Activated naive CD8-positive, alpha-beta T cell treated with anti-CD3 and anti-CD28 coated beads, Interleukin-2, amount 10 ng/mL, durations not matched to agents 7 days and 5 days (primary cell): ENCODE measurements at places on chromosomes 6 and 20. TPM values are rescaled to one million over a fixed set of nuclear protein-coding genes. Genes with fewer than 3 reads are reported as not detected.

DNA sequence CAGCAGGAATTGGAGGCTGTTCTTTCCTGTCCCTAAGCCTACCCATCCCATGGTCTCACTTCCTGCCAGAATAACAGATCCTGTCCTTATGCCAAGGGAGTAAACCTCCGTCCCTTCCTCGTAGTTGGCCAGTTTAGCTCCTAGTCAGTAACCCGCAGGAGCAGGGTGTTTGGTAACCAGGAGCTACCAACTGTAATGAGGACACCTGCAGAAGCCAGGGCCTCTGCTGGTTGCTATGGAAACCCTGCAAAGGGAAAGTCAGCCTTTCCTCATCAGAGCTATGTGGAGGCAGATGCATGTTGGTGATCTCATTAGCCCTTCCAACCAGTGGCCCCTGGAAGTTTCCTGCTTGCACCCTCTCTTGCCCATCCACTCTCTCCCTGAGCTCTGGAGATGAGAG is 368.2 kb upstream of the SULF2 start:
- peaks cover 8% of the 10 kb centered on the region for H3K27me3 ChIP-seq
- no peaks in the 10 kb centered on the region for H3K36me3 ChIP-seq
- DNase-seq: no peak

DEFB132 gene
- total RNA-seq: not detected

DNA sequence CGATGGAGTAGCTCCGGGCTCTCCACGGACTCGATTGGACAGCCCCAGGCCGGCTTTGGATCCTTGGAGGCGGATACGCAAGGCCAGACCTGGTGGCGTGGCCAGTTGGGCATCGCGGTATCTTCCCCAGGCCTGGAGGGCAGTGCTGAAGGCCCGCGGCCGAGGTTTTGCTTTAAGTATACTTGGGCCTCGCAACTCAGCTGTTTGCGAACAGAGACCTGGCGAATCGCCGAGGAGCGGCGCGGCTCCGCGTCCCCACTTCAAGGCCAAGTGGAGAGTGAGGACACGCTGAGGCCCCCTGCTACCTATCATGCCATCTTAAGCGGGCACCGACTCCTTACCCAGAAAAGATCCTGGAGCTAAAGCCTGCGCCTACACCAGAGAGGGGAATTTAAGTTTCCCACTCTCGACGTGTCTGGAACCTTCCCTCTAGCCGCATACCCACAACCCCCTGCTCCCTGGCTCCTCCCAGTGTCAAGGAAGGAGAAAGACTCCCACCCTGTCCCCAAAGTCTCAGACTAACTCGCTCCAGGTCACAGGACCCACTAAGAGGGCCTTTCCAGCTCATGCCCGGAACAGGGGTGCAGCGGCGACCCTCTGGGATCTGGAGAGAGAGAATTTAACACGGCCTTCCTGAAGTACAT is 4.1 kb downstream of the LINC00237 start:
- peak; percentile 52 for DNase-seq
- no peaks in the 10 kb centered on the region for H3K36me3 ChIP-seq
- H3K4me1 ChIP-seq: peaks cover 36% of the 10 kb centered on the region
- peak overlapping the region; percentile 86 for H3K4me3 ChIP-seq
- peaks cover 79% of the 10 kb centered on the region for H3K27me3 ChIP-seq

GRCh38 chr20:44711237-44711636 is 3.9 kb upstream of the CCN5 start:
- H3K36me3 ChIP-seq: no peaks in the 10 kb centered on the region
- H3K4me3 ChIP-seq: no peak overlapping the region
- no peak for DNase-seq
- no peak overlapping the region for H3K27ac ChIP-seq
- H3K4me1 ChIP-seq: no peaks in the 10 kb centered on the region

DNA sequence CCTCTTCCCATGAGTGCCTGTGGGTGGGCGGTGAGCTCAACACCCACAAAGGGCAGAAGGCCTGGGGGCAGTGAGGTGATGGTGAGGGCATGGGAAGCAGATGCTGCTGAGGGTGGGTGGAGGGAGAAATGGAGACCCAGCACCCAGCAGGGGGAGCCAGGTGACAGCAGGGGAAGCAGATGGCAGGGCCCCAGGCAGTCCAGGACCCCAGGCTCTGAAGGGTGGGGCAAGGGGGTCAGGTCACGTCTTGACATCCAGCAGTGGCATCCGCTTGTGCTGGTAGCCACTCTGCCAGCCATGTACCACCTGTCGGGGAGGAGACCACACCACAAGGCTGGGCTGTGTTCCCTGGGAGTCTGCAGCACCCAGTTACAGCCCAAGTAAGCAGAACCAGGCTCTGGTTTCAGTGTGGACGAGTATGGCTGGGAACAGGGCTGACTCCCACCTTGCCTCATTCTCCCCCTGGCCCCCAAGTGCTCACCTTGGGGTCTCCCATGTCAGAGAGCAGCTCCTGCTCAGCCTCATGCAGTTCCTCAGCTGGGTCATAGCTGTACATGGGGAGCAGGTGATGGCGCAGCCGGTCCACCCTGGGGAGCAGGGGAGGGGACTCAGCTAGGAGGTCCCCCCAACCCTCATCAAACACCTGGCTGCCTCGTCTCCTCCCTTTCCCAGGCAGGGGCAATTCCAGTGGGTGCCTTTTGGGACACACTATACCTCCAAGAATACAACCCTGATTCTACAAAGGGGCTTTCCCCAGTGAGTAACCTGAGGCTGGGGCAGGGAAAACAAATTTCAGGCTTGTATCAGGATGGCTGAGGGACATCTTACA is 2.0 kb downstream of the SMIM29 start:
- H3K36me3 ChIP-seq: peaks cover 14% of the 10 kb centered on the region
- peak overlapping the region; percentile 65 for H3K27ac ChIP-seq
- no peaks in the 10 kb centered on the region for H3K27me3 ChIP-seq
- H3K4me3 ChIP-seq: no peak overlapping the region
- DNase-seq: peak; percentile 66
- H3K4me1 ChIP-seq: peaks cover 41% of the 10 kb centered on the region

DNA sequence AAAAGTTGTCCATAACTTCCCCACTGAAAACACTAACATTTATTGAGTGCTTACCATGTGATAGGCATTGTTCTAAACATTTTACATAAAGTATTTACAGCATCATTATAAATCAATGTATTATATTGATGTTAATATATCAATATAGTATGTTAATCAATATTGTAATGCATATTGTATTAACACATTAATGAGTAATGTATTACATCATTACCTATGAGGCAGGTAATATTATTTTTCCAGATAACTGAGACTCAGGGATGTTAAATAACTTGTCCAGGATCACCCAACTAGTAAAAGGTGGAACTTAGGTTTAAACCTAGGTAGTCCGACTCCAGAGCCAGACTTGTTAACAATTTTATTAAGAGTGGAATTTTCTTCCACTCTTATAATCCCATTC is 12.2 kb upstream of the TREM2 start:
- H3K27me3 ChIP-seq: peaks cover 11% of the 10 kb centered on the region
- no peak overlapping the region for H3K27ac ChIP-seq
- no peak for DNase-seq
- H3K4me1 ChIP-seq: no peaks in the 10 kb centered on the region

MUC21 gene
- total RNA-seq: not detected
